Central memory CD8-positive, alpha-beta T cell (primary cell): ENCODE measurements at places on chromosomes 4 and X.
A peak's percentile ranks its signal among the peaks of the same experiment; 100 is the strongest.

DNA sequence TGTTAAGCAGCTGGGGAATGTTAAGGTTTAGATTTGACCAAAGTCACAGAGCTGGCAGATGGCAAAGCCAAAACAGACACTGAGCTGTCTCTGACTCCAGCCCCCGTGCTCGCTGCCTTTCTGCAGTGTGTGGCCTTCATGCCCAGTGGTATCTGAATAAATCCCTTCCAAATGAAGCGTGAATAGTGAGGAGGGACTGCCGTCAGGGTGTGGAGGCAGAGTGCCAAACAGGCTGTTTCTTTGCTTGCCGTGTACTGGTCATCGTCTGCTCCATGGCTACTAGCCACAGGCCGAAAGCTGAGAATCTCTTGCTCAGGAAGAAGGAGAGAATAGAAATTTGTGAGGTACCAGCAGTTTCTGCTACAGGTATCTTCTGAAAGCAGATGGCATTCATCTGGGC is 19.7 kb downstream of the PRIMPOL start:
- DNase-seq, result no peak

DNA sequence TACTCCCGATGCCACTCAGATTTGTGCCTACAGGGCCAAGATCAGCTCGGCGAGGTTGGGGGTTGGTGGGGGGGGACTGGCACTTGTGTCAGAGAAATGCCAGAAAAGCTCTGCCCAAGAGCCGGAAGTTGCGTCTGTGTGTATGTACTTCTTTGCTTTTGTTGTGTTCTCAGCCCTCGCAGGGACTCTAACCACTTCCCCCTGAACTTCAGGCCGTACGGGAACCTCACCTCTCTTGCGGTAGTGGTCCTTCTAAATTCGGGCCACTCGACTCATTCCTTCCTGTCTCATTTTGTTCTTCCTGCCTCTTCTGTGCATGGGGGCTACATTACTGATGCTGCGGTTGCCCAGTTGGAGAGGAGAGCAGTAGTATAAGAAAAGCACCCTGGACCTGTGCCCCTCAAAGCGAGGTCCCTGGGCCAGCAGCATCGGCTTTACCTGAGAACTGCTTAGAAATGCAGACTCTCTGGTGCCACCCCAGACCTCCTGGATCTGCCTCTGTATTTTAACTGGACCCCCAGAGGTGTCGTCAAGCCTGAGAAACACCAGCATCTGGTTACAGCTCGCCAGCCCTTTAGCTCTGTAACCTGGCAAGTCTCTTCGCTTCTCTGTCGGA is 146.3 kb upstream of the RPS6KA3 start:
- DNase-seq, result peak; percentile 17

DNA sequence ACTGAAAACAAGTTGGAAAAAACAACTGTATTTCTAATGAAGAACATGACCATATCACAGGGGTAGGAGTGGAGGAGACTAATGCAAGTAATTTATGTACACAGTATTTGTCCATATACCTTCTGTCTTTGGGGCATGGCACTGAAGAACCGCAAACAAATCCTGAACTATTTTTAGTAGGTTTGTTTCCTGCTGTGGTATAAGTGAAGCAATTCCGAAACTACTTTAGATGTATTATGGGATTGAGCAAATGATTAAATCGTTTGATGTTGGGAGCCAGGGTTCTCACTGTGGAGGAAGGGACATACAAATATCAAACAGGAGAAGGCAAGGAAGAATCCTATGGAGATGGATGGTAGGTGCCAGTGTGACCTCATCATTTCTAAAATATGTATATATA is 18.9 kb upstream of the SH3KBP1 start:
- DNase-seq, result no peak

DNA sequence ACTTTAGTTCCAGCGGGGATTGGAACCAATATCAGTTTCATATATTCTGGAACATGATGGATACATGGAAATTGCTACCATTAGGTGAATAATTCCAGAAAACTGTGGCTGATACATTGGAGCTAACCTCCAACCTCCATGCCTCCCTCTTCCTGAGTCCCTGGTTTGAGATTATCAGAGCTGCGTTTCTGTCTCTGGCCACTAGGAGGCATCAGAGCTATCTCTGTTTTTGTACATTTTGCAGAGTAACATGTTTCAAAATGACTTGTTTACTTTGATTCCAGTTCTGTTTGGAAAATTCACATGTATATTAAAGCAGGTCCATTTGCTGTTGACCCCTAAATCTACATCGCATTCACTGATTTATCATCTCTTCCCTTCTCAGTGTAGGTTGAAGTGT is 2.4 kb upstream of the RAB40AL start:
- no peak for DNase-seq

- DNase-seq, result no peak
Observed at GRCh38 chr4:134126955-134127354, 74.6 kb downstream of the PABPC4L start.

DNA sequence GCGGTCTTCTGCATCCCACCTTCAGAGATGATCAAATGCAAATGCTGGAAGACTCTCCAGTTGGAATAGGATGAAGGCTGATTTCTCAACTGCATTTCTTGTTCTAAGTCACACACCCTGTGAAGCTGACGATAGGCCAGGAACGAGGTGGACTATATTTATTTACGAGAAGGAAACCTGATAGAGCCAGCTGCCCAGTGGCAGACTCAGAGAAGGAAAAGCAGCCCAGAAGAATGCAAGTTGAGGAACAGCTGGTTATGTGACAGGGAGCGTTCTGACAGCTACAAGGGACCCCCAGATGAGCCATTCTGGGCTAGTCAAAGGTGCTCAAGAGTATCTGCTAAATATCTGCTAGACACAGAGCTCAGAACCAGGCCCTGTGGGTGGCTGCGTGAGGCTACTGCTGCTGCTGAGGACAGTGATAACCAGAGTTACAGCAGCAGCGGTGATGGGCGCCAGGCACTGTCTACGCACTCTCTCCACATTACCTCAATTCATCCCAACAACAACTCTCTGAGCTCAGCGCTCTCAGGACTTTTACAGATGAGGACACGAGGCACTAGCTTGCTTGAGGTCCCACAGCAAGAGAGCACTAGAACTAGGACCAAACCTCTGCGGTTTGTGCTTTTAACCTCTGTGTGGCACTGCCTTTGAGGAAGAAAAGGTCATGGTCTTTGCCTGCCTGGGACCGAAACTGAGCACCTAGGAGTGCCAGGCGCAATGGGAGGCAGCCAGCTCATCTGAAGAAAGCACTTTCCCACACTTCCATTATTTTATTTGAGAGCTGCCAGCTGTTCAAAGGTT is 69.0 kb downstream of the GATB start:
- no peak for DNase-seq

- no peak for DNase-seq
Observed at GRCh38 chr4:29560452-29560851, 1159.7 kb upstream of the PCDH7 start.

- no peak for DNase-seq
Observed at GRCh38 chr4:39626261-39626660, 12.4 kb downstream of the SMIM14 start.

DNA sequence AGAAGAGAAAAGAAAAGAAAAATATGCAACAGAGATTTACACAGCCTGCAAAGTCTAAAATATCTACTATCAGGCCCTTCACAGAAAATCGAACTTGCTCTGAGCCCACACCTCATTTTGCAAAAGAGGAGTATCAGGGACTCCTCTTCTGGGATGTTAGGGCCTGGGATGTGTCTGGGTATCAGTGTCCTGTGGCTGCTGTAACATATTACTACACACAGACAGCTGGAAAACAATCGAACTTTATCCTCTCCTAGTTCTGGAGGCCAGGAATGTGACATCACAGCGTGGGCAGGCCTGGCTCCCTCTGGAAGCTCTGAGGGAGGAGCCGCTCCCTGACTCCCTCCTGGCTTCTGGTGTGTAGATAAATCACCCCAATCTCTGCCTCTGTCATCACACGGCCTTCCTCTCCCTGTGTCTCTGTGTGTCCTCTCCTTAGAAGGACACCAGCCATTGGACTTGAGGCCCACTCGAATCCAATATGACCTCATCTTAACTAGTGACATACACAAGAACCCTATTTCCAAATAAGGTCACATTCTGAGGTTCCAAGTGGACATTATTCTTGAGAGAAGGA is 52.9 kb downstream of the PPP2R2C start:
- DNase-seq, result no peak

DNA sequence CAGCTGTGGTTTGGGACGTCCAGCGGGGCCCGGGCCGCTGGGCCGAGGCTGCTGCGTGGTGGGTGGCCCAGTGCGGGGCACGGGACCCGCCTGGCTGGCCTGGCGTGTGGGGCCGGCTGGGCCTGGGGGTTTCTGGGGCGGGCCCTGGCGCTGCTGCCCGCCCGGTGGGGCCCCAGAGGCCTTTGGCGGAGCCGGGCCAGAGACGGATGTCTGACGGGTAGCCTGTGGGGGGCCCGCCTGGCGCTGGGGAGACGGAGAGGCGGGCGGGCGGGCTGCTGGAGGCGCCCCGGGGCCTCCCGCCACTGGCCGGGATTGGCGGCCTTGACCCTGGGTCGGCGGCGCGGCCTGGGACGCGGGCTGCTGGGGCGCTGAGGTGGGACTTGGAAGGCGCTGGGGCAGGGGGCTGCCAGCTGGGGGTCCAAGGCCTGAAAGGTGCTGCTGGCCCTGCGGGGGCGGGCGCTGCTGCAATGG is 8.1 kb upstream of the TIMP1 start:
- DNase-seq, result no peak
